Hematopoietic multipotent progenitor cell (in vitro differentiated cells): ENCODE measurements at places on chromosomes 12 and 14.

- DNase-seq, result no peak
These were observed 195.3 kb upstream of the IGF1 start for GRCh38 chr12:102675672-102676071.

- no peak for DNase-seq
These were observed 18.1 kb downstream of the VDR start for GRCh38 chr12:47886510-47887240.

- no peak for DNase-seq
These were observed 237.3 kb downstream of the CACNA1C start for GRCh38 chr12:2290091-2290490.

DNA sequence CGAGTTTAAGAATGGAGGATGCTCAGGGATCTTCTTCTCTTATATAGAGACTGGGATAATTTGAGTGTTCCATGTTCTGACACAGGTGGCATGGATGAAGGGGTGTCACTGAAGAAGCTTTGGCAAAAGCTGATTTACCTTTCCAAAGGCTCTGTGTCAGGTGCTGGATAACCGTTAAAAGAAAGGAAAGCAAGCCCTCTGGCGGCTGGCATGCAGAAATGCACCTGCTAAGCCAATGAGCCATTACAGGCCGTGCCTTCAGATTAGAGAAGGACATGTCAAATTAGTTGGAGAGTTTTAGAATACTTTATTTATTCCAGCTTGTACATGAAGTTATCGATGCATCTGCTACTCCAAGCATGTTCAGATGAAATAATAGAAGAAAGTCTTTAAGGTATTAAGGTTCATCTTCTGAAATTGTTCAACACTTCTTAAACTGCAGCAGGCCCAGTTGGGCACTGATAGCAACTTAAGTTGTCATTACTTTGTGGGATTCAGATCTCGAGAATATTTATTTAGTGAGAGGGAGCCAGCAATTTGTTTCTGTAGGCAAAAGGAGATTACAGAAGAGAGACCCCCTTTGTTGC lies 678.2 kb downstream of the NRXN3 start:
- peak; percentile 3 for DNase-seq

DNA sequence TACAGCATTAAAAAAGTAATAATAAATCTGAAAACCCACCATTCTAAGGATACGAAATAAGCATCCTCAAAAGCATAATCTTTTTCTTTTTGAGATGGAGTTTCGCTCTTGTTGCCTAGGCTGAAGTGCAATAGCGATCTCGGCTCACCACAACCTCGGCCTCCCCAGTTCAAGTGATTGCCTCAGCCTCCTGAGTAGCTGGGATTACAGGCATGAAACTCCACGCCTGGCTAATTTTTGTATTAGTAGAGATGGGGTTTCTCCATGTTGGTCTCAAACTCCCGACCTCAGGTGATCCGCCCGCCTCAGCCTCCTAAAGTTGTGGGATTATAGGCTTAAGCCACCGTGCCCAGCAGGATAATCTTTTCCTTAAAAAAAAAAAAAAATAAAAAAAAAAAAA lies 4.3 kb downstream of the CCNT1 start:
- DNase-seq, result no peak
